Activated CD8-positive, alpha-beta memory T cell treated with anti-CD3 and anti-CD28 coated beads for 1 hour (primary cell): ENCODE measurements at places on chromosomes 5 and 9.

DNA sequence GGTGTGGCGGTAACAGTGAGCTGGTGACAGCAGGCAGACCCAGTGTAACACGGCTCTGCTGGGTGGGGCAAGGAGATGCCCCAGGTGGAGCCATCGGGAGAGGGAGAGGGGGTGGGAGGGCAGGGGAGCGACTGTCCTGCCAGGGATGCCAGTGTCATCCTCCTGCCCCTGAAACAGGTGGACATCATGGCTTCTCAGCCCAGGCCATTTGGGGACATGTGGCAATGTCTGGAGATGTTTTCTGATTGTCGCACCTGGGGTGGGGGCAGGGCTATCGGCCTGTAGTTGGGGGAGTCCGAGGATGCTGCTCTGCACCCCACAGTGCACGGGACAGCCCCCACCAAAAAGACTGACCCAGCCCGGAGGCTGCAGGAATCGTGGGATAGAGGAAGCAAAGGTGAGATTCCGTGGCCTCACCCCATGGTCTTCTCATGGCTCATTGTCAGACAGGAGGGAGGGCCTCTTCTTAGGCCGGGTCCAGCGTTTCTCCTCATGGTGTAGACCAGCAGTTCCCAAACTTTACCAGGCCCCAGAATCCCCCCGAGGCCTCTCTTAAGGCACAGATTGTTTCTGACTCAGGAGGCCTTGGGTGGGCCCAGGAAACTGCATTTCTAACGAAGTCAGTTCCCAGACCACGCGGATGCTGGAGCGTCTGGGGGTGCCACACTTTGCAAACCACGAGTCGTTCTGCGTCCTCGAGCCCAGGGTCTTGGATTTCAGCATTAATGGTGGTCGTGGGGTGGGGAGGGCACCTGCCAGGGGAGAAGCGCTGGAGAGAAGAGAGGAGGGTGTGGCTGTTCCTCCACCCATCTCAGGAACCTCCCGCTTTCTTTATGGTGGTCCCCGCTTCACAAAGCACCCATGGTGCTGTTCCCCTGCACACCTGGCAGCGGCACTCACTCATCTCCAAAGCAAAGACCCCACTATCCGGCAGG lies 11.0 kb downstream of the COL5A1 start:
- no peak for DNase-seq

GRCh38 chr5:170115925-170116324 lies 10.2 kb downstream of the FOXI1 start:
- no peak for DNase-seq

GRCh38 chr9:4829969-4830368 lies 37.2 kb downstream of the RCL1 start:
- no peak for DNase-seq

DNA sequence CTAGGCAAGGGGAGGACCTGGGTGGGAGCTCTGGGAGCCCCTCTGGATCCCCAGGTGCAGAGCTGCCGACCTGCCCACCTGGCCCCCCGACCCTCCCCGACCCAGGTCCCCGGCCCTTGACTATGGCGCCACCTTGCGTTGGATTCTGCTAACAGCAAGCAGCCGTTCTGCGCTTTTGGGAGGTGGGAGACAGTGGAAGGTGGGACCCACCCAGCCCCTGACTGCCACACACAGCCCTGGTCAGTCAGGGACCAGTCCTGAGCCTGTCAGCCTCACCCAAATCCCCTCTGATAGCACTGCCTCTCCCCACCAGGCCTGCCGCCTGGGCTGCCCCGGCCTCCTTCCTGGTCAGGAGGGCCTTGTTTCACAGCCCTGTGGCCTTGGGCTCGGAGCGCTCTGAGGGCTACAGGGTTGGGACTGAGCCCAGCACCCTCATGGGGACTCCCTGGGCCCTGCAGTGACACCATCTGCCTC lies 77.9 kb downstream of the HMCN2 start:
- DNase-seq: no peak

GRCh38 chr9:116937361-116937760 lies 250.3 kb downstream of the TRIM32 start:
- no peak for DNase-seq

DNA sequence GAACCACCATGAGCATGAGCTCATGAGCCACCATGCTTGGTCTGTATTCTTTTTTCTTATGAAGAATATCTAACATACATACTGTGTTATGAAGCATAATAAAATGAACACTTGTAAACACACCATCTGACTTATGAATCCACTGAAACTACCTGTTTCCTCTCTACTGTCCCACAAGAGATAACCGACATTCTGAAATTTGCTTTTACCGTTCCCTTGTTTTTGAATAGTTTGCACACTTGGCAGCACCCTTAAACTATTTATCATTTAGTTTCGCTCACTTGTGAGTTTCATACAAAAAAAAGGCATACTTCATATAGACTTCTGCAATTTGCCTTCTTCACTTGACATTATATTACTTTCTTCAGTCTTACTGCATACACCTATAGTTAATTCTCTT lies 8.9 kb downstream of the LARS1 start:
- DNase-seq: no peak

DNA sequence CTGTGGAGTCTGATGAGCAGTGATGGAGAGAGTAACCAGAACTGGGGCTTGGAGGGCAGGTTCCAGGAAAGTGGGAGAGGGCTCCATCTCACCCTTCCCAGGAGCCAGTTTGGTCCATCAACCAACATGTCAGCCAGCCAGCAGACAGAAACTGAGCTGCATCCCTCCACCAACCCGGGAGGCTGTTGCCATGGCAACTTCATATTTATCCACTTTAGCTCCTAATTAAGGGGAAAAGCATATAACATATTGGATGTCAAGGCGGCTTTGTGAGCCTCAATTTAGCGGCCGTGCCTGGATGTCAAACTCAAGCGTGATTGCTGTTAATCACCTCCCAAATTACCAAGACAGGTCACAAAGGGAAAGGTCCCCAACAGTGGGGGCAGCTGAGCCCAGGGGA lies 81.5 kb upstream of the ARAP3 start:
- no peak for DNase-seq

DNA sequence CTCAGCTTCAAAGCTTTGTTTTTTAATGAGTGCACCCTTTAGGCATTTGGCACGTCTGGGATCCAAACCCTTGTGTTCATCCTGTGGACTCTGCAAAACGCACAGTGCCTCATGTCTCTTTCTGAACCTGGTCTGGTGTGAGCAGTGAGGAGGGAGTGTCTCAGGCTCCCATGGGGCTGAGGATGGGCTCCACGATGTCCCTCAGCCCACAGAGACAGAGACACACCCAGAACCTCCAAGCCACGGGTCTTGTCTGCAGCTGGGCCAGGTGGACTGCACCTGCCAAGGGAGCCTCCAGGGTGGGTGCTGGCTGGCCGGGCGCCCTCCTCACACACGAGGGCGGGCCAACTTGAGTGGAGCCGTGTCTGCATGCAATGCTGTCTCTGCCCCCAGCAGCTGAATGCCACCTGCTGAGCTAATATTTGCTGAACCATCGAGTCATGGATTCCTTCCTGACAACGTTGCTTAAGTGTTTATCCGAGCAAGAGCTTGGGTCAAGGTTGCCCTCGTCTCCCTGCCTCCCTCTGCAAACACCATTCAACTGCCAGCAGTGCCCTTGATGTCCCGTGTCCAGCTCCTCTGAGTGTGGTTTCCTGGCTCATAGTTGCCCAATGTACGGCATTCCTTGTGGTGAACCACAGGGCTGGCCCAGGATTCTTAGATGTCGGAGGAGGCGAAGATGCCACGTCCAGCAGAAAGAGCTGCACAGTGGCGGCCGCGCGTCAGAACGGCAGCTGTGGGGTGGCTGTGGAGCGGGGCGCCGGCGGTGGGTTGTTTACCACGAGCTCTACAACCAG lies 31.4 kb upstream of the LPCAT1 start:
- DNase-seq: no peak

DNA sequence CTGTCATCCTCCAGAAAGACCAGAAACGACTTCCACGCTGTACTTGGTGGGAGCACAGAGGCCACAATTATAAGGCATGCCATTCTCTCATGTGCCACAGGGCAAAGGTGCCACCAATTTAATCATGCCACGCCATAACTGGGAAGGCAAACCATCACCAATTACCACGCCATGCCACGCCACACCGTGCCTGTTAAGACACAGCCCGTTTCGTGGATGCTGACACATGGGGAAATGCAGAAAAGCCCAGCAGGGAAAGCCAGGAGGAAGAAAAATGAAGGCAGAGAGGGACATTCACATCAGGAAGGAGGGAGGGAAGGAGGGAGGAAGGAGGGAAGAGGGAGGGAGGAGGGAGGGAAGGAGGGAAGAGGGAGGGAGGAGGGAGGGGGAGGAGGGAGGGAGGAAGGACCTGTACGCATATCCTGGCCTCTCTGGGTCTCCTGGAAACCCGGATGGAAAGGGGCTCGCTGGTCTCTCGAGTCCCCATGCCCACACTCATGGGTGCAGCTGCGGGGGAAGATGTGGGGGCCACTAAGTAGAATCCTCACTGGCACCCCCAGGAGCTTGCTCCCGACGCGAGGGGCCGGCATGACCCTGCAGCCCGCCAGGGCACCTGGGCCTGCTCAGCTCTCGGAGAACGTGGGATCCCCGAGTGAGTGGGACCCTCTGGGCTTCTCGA lies 61.7 kb upstream of the UBAC1 start:
- no peak for DNase-seq

DNA sequence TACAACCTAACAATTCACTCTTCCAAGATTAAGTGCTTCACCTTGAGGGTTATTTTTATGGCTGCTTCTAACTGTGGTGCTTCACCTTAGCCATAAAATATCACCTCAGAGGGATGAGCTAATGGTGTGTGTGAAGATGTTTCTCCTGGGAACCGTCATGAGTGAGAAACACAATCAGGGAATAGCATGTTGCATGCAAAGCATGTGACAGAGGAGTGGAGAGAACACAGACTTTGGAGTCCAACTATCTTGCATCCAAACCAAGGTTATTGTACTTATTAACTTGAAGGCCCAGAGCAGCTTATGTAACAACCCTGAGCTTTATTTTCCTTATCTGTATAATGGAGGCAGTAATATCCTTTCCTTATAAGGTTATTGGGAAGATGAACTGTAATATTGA lies 1089.0 kb upstream of the DMAC1 start:
- no peak for DNase-seq

- DNase-seq: no peak
These were observed 796 bp downstream of the TRIM52 start for GRCh38 chr5:181259974-181260719.

- no peak for DNase-seq
These were observed 383.4 kb downstream of the MLLT3 start for GRCh38 chr9:20238921-20239320.

- no peak for DNase-seq
These were observed 108.5 kb downstream of the ADRB2 start for GRCh38 chr5:148934895-148935400.

- no peak for DNase-seq
These were observed 94.5 kb downstream of the CFAP90 start for GRCh38 chr5:7756453-7756852.

DNA sequence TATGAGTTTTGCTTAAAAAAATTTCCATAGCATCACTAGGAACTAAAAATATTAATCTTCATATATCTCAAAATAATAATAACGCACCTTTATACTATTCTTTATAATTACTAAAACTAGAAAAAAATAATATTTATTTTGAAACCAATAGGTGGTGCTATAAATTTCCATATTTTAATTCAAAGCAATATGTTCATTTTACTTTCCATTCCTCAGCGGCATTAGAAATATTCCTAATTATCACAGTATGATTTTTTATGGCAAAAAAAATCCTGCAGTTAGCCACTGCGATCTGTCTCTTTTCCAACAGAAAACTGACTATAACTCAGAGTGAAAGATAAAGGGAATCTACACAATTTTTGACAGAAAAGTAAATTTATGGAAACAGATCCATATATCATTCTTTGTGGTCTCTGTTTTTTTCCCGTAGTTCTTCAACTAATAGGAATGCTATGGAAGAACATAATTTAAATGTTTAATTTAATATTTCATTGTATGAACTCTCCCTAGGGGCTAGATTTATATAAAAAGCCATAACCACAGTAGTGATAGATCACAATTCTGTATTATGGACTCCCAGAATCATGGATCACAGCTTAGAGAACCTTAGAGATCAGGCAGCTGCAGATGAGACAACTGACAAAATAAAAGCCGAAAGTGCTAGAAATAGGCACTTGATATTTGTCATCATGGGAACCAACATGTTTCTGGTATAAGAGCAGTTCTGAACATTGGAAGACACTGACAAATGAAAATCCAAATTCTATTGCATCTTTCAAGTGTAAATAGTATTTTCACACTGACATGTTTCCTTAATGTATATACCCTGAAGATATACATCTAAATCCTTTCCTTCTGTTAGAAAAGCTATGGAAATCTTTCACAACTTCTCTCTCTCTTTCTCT lies 167.7 kb upstream of the MPDZ start:
- no peak for DNase-seq

- DNase-seq: no peak
These were observed 121.0 kb upstream of the GAS1 start for GRCh38 chr9:87068177-87068840.

GRCh38 chr9:86941197-86941596 lies 6.1 kb downstream of the GAS1 start:
- DNase-seq: no peak

DNA sequence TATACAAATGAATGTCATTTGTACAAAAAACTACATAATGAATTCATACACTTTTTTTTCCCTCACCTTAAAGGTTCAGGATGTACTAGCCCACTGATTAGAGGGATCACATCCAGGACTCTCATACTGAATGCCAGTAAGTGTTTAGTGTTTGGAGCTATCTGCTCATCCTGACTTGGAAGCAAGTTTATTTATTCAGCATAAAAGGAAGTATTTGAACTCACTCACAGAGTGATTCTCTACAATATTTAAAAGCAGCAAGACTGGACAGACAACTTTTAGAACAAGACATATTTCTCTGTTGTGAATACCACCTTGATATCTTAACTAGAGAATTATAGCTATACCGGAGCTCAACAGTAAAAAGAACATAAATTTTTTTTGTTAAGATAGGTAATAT lies 14.8 kb upstream of the IQGAP2 start:
- DNase-seq: no peak

GRCh38 chr5:29262339-29263123 lies 1931.0 kb upstream of the CDH6 start:
- no peak for DNase-seq
